ENCODE measurements at places on chromosomes 2 and 18. TPM values are rescaled to one million over a fixed set of nuclear protein-coding genes. Genes with fewer than 3 reads are reported as not detected.

DNA sequence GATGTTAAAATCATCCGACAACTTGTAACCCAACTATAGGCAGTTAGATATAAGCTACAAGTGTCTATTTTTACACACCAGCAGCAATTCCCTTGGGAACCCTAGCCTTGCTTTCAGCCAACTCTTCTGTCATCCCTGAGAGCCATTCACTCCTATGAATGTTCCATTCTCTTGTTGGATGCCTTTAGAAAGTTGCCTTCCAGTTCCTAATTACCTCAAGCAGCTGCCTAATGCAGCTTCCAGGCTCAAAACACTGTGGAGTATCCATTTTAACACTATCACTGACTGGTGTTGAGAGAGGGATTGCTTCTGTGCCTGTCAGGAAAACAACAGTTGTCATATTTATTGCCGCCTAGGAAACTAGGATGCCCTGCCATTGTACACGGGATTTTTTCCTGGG lies 402.0 kb upstream of the ACVR2A start:
- DNase-seq = no peak

- DNase-seq = no peak
Measured at GRCh38 chr2:184562532-184562931, 35.8 kb upstream of the ZNF804A start.

The SERPINB12 gene
- not detected for total RNA-seq

The TPRKB gene
- 16.7 TPM for total RNA-seq

The LIMS3 gene
- total RNA-seq = 0.27 TPM
